Activated CD8-positive, alpha-beta memory T cell treated with anti-CD3 and anti-CD28 coated beads for 1 hour (primary cell): ENCODE measurements at places on chromosomes 12 and 14.

DNA sequence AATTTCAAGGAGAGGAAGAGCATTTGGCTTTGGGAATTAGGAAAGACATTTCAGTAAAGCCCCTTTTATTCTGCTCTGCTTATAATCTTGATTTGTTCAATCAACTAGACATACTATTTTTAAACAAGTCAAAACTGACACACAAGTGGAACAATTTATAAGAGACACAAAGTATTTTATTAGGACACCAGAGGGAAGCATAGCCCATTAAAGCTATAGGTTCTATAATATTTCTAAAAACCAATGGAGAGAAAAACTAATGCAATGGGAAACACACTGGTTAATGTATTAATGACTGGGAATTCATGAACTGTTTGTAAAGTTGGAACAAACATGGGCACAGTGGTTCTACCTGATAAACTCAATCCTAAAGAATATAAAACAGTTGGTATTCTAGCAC is 15.3 kb upstream of the CERS5 start:
- DNase-seq: no peak

- DNase-seq: no peak
Observed at GRCh38 chr14:103142721-103143302, 19.6 kb downstream of the TNFAIP2 start.

GRCh38 chr12:104858611-104859543 is 99.2 kb downstream of the SLC41A2 start:
- no peak for DNase-seq

DNA sequence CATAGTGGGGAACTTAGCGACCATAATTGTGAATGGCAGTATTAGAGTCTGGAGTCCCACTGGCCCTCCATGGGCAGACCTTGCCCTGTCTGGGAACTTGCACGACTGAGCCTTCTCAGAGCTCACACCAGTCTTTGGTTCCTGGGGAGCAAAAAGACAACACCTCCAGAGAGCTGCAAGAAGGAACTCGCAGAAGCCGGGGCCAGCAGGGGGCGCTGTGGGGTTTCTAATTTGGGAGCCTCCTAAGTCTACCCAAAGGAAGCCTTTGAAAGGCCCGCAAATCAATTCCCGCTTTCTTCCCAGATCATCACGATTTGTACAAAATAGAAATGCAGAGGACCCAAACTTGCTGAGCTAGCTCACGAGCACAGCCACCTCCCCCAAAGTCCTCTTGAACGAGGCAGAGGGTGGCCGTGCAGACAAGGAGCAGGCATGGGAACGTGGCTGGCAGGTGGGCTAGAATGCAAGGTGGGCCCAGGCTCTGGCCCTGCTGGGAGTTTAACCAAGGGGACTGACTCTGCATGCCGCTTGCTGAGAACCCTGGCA is 46.3 kb upstream of the FBXO21 start:
- peak; percentile 55 for DNase-seq

DNA sequence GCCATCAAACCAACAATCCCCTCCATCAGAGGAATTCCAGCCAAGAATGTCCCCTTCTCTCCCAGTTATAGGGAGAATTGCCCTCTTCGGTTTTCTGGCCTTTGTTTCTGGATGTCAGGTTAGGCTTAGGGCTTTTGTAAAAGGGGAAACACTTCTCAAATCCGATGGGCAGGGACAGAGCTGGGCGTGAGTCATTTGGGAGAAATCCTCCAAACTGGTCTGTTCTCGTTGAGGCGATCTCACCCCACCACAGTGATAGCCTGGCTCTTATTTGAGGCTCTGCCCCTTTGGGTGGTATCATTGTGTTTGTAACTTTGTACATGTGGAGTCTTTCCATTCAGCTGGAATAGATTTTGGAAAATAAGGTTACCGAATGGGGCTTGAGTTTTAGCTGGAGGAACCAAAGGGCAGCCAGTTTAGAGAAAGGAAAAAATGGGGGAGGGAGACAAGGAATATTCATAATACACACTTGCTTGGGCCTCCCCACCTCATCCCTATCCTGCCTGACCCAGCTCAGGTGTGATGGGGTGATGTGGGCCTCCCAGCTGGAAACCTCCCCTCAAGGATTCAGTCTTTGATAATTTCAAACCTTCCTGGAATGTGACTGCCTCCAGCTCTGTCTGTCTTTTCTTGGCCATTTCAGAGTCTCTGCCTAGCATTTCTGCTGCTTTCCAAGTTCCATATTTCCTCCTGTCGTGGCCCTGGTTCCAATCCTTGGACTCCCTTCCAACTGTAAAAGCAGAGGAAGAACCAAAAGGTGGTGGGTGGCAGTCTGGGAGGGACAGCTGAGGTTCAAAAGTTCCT is 7.5 kb downstream of the HOXC4 start:
- DNase-seq: no peak

DNA sequence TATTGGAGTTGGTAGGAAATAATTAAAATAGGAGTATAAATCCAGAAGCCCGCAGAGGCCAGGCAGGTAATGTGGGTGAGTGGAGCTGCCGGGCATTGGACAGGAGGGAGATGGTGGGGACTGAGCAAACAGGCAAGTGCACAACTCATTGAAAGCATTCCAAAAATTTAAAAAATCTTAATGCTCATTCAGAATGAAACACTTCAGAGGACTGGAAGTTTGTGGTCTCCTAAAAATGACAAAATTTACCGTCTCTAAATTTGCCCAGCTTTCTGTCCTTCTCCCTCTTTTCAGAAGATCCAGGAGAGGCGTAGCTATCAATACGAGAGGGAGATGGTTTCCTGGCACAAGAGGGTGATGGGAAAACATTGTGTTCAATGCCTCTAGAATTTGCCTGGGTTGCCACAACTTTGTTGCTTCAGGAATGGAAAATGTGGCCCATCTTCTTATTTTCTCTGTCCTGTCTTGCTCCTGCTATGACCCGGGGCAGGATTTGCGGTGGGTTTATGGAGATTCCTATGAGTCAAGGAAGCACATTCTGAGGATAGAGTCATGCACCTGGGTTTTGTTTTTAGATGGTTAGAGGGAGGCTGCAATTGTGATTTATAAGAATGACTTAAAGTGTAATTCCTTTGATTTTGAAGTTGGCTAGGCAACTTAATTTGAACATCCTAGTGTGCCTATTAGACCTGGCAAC is 72.2 kb downstream of the BORCS5 start:
- no peak for DNase-seq

DNA sequence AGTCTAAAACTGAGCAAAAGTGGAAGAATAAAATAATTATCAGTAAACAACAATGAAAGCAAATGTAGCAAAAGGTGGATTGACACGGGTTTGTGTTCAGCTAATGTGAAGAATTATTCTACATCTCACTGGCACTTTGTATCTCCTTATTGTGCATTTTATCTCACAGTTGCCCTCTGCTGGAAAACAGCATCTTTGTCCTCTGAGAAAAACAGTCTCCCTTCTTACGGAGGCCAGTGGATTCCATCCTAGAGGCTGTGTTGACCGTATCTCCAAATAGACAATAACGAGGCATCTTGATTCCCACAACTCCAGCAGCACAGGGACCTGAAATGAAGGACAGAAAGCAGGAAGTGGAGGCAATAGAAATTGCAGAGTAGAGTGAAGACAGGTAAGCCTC is 51.3 kb upstream of the PLBD1 start:
- DNase-seq: no peak

DNA sequence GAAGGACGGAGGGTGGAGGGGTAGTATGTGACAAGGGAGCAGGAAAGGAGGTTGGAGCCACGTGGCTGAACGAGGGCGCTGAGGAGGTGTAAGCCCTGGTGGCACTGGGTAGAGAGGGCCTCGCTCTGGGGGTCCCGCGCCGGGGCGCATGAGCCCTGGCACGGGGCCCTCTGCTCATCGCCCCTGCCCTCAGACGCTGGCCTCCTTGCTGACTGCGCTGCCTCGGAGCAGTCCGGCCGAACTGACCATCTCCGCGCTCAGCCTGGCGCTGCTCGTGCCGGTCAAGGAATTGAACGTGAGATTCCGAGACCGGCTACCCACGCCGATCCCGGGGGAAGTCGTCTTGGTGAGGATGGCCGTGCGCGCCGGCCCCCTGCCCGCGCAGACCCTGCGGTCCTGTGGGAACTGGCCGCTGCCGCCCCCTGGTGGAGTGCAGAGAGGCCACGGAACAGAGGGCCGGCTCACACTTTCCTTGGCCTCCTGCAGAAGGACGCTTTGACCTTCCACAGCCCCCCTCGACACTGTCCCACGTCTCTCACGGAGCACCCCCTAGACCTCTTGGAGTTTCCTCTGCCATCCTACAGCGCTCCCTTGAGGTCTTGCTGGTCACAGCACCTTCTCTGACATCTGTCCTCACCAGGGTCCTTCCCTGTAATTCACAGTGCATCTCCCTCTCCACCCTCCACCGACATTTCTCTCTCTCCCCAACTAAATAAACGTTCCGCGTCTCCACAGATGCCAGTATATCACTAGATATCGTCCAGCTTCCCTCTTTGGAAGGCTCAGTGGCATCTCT is 10.5 kb downstream of the ARHGEF25 start:
- DNase-seq: no peak
